Osteocyte (in vitro differentiated cells): ENCODE measurements at places on chromosomes 4 and X.

- DNase-seq, result no peak
Observed at GRCh38 chrX:7828594-7828993, 14.4 kb upstream of the VCX start.

DNA sequence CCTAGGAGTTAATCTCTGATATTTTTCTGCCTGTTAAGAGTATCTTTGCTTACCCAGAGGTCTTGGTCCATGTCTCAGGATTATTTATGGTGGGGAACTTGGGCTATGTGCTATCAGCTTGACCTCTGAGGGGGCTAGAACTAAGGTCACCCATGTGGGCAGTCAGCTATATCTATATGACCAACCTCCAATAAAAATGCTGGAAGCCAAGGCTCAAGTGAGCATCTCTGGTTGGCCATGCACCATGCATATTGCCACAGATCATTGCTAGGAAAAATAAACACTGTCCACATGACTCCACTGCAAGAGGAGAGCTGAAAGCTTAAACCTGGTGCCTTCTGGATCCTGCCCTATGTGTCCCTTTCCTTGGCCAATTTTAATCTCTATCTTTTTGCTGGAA lies 196.5 kb upstream of the SLC7A11 start:
- DNase-seq, result no peak

DNA sequence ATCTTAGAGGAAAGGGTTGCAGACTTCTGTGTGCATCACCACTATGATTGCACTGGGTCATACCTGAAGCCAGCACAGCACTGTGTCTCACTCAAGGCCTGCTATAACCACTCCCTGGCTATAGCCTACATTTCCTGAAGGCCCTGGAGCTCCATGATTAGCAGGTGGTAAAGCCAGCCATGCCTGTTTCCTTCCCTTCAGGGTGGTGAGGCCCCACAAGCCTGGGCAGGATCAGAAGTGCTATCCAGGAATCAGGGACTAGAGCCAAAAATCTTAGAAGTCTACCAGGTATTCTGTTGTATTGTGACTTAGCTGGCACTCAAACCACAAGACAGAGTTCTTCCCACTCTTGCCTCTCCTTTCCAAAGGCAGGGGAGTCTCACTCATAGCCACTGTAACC lies 734.6 kb downstream of the GLUD2 start:
- no peak for DNase-seq

GRCh38 chrX:153819384-153820040 lies 10.8 kb downstream of the PDZD4 start:
- DNase-seq, result no peak

DNA sequence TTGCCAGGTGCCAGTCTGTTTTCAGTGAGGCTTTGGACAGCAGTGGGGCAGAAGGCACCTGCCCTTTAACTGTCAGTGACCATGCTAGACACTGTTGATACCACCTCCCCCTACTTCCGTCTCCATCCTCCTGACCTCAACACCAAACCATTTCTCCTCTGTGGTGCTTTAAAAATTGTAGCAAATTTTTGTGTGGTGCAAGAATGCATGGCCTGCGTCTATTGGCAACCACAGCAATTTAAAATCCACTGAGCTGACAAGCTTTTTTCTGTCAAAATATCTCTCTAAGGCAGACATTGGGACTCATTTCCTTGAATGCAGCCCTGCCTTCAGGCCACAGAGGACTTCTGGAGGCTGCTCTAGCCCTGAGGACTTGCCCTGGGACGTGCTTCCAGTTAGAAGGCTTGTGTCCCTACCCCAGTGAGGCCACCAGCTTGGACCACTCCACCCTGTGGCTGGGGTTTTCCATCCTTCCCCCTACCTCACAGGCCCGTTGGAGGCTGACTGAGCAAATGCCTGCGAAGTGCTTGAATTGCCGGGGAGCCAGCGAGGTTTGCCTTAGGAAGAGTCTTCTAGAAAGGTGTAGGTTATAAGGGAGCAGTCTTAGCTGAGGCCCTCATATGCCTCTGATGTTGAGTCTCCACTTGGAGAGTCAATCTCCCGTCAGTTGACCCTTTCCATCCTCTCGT lies 6.9 kb downstream of the PRRG3 start:
- DNase-seq, result no peak
